ENCODE measurements at places on chromosomes 7 and 10.

DNA sequence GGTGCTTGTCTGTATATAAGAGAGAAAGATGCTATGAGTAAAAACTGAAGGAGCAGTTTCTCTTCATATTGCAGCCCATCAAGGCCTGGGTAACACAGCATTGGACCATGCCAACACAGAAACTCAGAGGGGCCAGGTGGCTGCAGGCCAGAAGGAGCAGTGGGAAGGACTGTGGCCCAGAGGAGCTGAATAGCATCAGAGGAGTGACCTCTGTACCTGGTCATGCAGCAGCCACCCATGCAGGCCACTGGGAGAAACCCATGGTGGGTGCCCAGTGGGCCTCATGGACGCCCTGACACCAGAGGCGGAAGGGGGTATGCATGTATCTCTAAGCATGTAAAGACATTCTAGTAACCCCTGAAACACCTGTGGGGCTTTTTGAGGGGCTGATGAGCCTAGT lies 75.9 kb upstream of the YAE1 start:
- DNase-seq, result no peak

GRCh38 chr10:66886848-66887247 lies 39.0 kb upstream of the LRRTM3 start:
- no peak for DNase-seq

DNA sequence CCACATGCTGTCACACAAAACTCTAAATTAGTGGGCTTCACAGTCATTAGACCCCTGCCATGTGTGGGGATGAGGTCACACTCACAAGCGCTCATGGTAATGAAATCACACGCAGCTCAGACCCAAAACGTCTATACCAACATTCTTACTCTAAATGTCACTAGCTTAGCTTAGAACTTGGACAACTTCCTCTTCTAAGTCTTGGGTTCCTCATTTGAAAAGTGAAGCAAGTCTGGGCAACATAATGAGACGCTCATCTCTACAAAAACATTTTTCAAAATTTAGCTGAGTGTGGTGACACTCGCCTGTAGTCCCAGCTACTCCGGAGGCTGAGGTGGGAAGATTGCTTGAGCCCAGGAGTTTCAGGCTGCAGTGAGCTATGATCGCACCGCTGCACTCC lies 92.7 kb upstream of the MACROH2A2 start:
- DNase-seq, result no peak

DNA sequence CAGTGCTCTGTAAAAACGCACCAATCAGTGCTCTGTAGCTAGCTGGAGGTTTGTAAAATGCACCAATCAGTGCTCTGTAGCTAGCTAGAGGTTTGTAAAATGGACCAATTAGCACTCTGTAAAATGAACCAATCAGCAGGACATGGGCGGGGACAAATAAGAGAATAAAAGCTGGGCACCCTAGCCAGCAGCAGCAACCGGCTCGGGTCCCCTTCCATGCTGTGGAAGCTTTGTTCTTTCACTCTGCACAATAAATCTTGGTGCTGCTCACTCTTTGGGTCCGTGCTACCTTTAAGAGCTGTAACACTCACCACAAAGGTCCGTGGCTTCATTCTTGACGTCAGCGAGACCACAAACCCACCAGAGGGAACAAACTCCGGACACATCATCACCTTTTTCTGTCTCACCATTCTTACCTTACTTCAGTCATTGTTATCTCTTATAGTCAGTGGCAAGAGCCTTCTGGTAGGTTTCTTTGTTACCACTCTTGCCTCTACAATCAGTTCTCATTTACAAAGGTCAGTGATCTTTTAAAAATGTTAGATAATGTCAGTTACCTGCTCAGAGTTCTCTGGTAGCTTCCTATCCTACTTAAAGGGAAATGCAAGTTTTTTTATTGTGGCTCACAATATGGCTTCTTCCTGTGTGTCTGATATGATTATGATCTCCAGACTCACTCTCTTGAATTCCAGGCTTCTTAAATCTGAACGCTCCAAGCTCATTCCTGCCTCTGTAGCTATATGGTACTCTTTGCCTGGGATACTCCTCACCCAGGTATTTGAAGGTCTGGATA lies 4.5 kb downstream of the STAM start:
- DNase-seq, result peak; percentile 37

DNA sequence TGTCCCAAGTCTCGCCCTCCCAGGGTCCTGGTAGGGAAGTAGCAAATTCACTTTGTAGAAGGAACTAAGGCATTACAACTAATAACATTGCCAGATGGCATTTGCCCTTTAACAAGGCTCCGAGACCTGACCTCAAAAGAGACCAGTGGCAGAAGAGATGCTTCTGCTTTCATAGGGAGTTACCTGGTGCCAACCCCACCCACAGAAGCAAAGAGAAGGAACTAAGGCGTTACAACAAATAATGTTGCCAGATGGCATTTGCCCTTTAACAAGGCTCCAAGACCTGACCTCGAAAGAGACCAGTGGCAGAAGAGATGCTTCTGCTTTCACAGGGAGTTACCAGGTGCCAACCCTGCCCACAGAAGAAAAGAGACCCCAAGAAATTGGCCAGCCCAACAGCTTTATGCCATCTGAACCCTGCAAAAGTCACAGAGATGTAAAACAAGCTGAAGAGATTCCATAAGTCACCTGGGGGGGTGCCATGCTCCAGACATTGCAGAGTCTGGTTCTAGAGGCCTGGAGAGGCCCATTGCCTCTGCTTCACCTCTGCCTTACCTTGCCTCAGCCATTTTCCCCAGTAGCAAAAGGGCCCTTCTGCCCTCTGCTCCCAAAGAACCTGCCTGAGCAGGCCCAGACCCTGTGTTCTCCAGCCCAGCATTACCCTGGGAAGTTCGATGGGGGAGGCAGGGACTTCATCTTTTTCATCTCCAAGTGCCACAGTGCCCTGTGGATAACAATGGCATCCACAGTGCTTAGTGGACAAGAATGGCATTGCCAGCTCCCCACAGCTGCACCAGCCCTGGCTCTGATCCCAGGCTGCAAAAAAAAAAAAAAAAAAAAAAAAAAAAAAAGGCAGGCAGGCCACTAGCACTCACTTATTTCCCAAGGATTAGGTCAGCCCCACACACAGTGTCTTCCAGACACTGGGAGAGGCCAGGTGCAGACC lies 179.5 kb upstream of the PLXNA4 start:
- DNase-seq, result no peak

DNA sequence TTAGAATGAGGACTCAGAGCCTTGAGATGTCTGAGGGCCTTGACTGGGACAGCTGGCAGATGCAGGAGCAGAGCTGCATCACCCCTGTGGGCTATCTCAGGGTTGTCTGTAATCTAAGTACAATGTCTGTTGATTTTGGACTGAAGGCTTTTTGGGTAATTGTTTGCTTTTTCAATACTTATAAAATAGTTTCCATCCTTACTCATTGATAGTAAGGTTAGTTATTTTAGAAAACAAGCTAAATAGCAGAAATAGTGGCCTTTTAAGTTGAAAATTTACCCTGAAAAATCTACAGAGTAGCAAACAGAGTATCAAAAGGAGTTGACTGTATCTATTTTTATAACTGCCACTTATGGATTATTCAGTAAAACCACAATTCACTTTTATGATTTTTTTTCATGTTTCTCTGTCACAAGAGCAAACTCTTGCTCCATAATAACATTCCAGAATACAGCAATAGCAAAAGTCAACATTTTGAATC lies 179.7 kb downstream of the CFTR start:
- DNase-seq, result no peak

DNA sequence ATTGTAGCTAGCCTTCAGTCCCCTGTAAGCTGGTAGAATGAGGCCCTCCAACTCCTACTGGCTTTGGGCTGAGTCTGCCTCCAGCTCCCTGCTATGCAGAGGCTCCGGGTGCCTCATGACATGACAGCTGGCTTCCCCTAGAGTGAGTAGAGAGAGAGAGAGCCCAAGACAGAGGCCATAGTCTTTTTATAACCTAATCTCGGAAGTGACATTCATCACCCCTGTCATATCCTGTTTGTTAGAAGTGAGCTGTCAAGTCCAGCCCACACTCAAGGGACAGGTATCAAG lies 53.9 kb upstream of the CTBP2 start:
- no peak for DNase-seq

GRCh38 chr7:1890289-1891235 lies 220.5 kb downstream of the ELFN1 start:
- no peak for DNase-seq

DNA sequence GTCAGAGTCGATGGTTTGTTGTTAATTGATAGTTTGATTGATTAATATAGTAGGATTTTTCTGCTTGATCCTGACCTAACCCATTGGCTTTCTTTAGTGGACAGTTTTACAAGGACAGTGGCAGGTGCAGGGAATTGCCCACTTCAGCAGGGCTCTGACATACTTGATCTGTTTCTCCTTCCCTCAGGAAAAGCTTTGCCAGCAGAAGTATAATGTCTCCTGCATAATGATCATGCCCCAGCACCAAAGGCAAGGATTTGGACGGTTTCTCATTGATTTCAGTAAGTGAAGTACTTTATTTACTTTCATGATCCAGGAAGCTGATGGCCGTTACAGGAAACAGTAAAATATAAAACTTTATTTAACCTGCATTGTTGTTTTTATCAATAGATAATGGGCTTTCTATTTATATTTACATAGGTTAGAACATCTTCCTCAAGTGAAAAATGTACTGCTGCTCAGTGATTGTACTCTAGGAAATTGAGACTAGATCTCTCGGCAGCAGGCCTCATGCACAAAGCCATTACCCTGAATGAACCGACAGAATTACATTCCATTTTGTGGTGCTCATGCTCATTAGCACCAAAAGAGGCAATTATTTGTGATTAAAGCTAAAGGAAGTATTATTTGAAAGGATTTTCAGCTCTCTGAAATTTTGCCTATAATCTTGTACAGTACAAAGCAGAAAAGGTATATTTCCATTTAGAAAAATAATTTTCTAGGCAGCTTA lies 122.5 kb upstream of the SAMD8 start:
- no peak for DNase-seq

DNA sequence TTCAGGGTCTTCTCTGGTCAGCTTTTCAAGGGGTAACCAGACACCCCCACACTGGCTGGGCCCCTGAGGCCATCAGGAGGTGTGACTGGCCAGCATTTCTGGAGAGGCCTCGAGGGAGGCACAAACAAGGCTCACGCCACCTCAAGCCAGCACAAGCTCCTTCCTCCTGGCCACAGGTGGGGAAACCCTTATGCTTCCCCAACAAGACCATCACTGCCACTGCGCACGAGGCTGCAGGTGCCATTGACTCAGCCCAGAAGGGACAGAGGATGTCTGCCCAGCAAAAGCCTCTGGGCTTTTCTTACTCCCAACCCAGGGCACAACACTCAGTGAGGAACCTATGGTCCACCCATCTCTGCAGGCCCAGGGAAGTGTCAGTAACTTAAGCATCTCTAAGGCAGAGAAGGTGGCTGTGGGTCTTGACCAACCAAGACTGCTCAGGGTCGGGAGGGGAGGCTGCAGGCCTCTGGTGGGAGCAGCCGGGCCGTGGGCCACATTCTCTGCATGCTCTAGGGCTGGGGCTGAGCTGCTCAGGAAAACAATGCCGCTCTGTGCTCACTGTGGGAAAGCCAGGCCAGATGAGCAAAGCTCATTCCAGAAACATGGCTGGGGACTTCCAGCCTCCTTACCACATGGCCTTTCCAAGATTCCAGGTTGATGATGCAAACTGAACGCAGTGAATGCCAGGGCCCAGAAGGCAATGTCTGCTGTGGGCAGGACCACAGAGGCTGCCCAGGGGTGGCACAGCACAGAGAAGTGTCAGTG lies 24.2 kb upstream of the RASSF4 start:
- DNase-seq, result no peak

GRCh38 chr7:131557652-131558385 lies 1.4 kb upstream of the PODXL start:
- no peak for DNase-seq

GRCh38 chr7:102450242-102450641 lies 14.4 kb downstream of the ALKBH4 start:
- no peak for DNase-seq

DNA sequence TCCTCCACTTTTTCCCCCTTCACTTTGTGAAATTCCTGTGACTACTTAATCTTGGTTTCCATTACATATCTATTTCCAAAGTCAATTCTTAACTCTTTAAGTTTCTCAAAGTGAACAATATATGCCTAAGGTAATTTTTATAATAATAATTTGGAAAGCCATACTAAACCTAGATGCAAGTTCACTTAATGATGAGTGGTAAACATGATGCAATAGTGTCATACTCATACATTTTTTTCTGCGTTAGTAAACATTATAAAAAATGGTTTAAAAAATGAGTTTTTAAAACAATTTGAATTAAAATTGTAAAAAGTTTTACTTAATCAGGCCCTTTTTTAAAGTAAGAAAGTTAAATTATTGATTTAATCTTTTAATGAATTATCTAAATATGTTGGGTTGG lies 659.4 kb upstream of the FZD8 start:
- no peak for DNase-seq

GRCh38 chr7:56537477-56537876 lies 421.3 kb upstream of the NUPR2 start:
- DNase-seq, result no peak

DNA sequence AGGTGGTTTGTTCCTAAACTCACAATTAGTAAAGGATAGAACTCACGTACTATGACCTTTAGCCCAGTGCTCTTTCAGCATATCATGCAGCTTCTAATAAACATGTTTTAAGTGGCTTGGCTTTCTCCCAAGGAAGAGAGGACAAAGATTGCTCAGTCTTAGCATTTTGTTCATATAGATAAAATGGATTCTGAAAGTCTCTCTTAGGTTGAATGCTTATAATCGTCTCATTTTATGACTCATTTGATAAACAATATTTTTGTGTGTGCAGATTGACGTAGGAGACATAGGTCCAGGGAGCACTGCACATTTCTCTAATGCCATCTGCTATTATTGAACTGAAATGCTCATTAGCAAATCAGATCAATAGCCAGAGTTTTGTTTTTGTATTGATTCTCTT lies 44.8 kb downstream of the GNAT3 start:
- no peak for DNase-seq

All from stimulated activated CD8-positive, alpha-beta memory T cell treated with anti-CD3 and anti-CD28 coated beads, Interleukin-4, amount 100 ng/mL, for 1 hour (primary cell).